ENCODE measurements at places on chromosomes 3 and 15. TPM values are rescaled to one million over a fixed set of nuclear protein-coding genes. Genes with fewer than 3 reads are reported as not detected.

GRCh38 chr3:152185891-152186630, 82.7 kb upstream of the MBNL1 start:
- no peak for DNase-seq

DNA sequence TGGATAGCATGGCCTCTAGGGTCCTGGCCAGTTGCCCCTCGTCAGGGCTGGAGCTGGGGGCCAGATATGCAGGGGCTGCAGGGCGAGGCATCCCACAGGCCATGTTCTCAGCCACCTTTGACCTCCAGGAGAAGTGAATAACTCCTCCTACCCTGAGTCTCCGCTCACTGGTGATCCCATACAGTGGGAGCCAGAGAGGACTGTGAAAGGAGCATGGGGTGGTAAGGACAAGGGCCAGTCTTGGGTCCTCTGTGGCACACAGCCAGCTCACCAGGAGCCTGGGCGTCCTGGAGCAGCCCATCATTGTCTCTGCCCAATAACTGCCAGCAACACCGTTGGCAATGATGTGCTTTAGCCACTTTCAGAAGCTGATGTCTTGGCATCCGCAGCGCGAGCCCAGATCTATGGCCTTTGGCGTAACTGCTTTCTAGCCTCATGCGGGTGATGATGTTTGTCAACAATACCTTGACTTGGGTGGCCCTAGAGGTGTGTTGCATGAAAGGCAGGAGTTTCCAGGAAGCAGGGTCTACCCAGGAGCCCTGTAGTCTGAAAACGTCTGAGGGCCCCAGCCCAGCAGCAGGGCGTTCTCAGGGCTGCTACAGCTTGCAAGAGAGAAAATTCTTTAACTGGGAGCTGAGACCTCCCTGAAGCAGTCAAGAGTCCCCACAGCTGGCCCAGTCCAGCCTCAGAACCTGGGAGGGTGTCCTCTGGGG, 61.1 kb upstream of the IQSEC1 start:
- DNase-seq, result no peak

GRCh38 chr3:98918586-98918985, 17.1 kb upstream of the DCBLD2 start:
- DNase-seq, result no peak

The SPATA12 gene
- 0.14 TPM for total RNA-seq

The GOLGA6L4 gene
- total RNA-seq, result 7.5 TPM

The CCR3 gene
- not detected for total RNA-seq

DNA sequence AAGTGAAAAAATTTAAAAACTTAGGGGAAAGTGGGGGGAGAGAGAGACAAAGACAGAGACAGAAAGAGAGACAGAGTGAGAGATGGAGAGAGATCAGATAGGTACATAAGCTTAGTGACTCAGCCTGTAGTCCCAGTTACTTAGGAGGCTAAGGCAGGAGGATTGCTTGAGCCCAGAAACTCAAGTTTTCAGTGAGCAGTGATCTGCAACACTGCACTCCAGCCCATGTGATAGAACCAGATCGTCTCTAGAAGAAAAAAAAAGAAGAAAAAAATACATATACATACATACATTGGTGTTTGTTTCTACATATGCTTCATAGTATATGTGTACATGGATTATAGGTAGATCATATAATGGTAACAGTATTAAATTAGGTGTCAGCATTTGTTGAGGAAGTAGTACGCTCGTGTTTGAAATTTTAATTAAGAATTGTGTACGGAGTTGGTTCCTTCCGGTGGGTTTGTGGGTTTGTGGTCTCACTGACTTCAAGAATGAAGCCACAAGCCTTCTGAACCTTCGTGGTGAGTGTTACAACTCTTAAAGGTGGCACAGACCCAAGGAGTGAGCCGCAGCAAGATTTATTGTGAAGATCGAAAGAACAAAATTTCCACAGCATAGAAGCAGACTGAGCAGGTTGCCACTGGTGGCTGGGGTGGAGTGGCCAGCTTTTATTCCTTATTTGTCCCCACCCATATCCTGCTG, 38.3 kb upstream of the SNRPN start:
- DNase-seq, result no peak

DNA sequence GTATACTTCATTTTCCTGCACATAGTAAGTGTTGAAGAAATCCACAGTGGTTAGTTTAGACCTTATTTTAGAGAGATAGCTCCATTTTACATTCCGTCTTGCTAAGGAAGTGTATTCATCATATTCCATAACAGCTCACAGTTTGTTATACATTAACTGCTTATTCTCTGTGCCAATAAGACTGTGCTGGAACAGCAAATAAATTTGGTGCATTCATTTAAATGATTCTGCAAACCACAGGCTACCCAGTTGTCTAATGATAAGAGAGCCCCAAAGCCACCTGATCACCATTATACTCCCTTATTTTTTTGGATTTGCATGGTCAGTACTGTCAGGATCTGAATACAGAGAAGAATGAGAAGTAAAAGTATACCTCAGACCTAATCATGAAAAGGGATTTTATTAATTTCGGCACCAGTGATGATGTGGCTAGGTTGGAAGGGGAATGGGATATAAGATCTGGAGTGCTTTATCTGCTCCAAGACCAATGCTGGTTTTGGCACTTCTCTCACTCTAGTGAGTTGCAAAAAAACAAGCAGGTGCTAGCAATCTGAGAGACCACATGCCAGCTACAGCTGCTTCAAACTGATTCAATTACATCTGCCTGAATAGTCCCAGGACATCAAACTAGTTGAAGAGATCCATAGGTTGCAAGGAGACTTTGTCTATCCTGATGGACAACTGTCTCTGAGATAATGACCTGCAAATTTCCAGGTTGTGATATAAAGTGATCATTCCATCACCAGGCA, 254.8 kb downstream of the ZBTB20 start:
- no peak for DNase-seq

- no peak for DNase-seq
Measured at GRCh38 chr3:124361566-124361965, 368.7 kb upstream of the UMPS start.

The SAMD7 gene
- not detected for total RNA-seq

DNA sequence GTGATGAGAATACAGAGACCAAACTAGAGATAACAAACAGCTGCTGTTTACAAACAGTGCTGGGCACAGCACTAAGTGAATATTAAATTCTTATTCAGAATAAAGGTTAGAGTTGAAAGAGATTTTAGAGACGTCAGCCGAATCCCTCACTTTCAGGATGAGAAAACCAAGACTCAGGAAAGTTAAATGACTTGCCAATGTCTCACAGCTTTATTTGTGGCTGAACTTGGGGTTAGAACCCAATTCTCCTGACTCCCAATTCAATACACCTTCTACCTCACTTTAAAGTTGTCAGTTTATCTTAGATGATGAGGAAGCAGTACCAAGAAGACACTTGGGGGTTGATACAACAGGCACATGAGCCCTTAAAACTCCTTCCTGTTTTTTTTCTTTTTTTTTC, 180.9 kb downstream of the GAP43 start:
- no peak for DNase-seq

GRCh38 chr3:123385981-123386380, 62.9 kb downstream of the ADCY5 start:
- DNase-seq, result no peak

DNA sequence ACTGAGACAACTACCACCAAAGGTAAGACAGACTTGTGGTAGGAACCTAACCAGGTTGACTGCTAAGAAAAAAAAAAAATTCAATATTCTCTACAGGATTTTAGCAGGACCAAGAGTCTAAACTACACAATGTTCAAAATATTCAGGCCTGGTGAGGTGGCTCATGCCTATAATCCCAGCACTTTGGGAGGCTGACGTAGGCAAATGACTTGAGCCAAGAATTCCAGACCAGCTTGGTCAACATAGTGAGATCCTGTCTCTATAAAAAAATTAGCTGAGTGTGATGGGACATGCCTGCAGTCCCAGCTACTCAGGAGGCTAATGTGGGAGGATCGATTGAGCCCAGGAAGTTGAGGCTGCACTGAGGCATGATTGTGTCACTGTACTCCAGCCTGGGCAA, 341.6 kb upstream of the WNT5A start:
- DNase-seq, result no peak

DNA sequence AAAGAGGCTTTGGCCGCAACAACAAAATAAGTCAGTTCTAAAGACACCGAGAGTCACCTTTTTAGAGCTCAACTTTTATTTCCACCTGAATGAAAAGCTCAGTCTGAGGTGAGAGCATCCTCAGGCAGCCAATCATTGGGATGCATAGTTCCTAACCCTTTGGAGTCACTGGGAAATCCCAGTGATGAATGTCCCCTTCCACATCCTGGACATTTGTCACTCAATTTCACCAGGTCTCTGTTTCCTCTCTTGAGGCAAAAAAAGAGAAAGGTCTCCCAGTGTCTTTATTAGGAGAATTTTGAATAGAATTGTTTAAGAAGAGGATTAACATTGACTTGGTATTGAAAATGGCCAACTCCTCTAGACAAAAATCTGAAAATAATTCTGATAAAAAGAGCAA, 137.5 kb upstream of the SPRED1 start:
- no peak for DNase-seq

GRCh38 chr3:107817076-107817475, 273.8 kb downstream of the CD47 start:
- DNase-seq, result no peak

The PAQR9 gene
- total RNA-seq, result not detected

DNA sequence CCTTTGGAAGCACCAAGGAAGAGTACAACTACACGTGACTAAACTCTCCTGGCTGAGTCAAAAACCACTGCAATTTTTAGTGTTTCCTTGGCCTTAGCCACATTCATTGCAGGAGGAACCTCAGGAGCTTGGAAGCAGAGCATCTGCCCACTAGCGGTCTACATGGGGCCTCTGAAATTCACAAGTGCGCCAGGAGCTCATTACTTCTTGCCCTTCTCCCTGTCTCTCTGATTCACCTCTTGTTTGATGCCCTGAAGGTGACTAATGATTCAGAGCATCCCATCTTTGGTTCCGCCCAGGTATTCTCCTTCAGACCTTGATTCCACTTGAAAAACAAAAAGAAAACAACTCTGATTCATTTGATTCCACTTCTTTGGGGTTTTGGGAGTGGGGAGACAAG, 201.1 kb upstream of the LPP start:
- DNase-seq, result no peak

The UMPS gene
- total RNA-seq, result 41.9 TPM

- DNase-seq, result no peak
Measured at GRCh38 chr3:150278195-150278594, 129.9 kb upstream of the TSC22D2 start.

DNA sequence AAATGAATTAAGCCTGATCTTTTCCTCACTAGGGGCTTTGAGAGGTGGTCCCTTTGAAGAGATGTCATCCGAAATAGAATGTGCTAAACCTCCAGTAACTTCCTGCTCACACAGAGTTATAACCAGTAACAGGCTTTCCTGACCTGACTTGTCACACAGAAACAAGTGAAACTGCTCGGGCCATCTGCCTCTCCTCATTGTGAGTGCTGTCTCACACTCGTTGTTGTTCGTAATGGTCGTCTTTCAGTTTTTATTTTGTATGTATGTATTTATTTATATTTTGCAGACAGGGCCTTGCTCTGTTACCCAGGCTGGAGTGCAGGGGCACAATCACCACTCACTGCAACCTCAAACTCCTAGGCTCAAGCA, 24.0 kb downstream of the ACSBG1 start:
- DNase-seq, result no peak

The ERC2 gene
- 15.5 TPM for total RNA-seq

GRCh38 chr3:184126006-184126405, 9.2 kb upstream of the EIF2B5 start:
- no peak for DNase-seq

DNA sequence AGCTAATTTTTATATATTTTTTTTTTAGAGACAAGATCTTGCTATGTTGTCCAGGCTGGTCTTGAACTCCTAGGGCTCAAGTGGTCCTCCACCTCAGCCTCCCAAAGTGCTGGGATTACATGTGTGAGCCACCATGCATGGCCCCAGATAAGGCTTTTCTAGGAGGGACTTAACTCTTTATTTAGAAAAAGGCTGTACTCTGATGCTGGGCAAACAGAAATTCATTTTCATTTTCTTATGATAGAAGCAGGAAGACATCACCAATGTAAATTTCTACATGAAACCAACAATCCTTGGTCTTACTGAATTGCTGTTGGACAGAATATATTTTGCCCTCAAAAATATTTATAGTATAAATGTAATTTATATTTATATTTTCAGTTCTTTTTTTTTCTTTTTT, 9.6 kb downstream of the NIPA1 start:
- DNase-seq, result no peak

DNA sequence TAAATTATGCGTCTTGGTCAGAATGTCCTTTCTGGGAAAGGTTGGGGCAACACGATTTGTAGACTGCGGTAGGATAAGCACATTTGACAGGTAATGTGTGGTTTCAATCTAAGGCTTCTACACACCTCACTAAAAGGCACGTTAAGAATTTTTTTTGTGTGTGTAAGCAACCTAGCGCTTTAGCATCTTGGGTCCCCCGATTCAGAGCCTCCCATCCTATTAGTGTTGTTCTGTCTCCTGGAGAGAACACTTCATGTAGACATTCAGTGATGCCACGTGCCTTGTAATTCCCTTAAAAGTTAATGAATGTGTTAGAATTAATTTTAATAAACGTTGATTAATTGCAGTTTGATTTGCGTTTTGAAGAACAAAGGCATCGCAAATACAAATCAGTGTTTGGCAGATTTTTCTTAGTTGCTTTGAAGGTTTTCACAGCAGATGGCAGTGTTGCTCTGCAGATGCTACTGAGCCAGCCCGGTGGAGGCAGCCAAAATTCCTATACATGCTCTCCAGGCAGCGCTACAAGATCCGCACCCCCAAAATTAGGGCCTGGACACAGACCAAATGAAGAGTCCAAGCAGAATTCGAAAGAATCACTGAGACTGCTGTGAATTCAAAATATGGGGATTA, 63.5 kb downstream of the OTOL1 start:
- DNase-seq, result no peak

- no peak for DNase-seq
Measured at GRCh38 chr3:11371747-11372146, 99.5 kb downstream of the ATG7 start.

The PP2D1 gene
- total RNA-seq, result not detected

GRCh38 chr3:55468251-55468650, 18.9 kb downstream of the WNT5A start:
- DNase-seq, result no peak

- no peak for DNase-seq
Measured at GRCh38 chr3:10981961-10982360, 10.6 kb upstream of the SLC6A1 start.

The GOLGA8T gene
- total RNA-seq, result not detected

- DNase-seq, result no peak
Measured at GRCh38 chr15:61764981-61765380, 295.3 kb downstream of the VPS13C start.

DNA sequence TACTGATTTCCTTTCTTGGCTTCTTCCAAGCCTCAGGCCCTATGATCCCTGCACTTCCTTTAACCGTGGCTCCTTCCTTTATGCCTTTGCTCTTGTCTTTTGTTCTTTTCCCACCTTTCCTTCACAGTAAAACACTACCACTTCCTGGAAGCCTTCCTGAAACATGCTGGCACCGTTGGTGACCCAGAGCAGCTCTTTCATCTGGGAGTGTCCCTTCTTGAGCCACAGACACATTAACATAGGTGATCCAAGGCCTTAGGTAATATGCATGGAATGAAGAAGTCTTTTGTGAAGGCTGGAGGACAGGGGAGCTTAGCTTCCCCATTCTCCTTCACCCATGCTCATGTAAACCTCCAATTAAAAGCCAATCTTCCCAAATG, 39.4 kb downstream of the AMOTL2 start:
- DNase-seq, result no peak

- DNase-seq, result no peak
Measured at GRCh38 chr15:89822951-89823711, 8.5 kb upstream of the ANPEP start.

The CCR1 gene
- not detected for total RNA-seq

The CCR5 gene
- not detected for total RNA-seq

GRCh38 chr3:43753741-43754715, 63.3 kb downstream of the ABHD5 start:
- peak; percentile 62 for DNase-seq

The CPLX3 gene
- not detected for total RNA-seq
